Gastroesophageal sphincter (tissue), 4 donors: ENCODE measurements at places on chromosomes 11 and 22.
A peak's percentile ranks its signal among the peaks of the same experiment; 100 is the strongest.

GRCh38 chr11:118914987-118915386, 10.7 kb downstream of the BCL9L start:
- no peak for ATAC-seq
- H3K4me3 ChIP-seq, result no peak overlapping the region
- H3K27ac ChIP-seq, result peak overlapping the region; percentile 93
- peaks cover 45% of the 10 kb centered on the region for H3K4me1 ChIP-seq

DNA sequence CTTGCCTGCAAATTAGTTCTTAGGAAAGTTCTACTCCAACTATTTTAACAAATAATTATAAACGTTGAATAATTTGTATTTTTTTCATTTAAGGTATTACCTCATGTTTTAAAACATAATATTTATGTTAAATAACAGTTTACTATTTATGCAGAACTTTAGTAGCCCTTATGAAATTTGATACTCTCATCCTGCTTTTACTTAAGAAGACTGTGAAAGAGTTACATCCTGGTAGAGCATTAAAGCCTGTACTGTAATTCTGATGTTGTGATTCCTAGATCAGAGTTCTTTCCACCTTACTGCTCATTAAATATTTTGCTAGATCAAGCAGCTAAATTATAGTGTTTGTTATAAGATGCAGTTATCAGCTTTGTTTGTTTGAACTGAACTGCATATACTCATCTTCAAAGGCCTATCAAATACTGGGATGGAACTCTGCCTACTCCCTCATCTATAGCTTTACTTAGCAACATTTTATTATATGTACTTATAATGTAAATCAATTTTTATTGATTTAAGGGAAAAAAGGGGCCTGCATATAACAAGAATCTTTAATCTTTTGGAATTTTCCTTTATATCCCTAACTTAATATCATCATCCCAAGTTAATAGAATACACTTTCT, 304.2 kb downstream of the DYNC2H1 start:
- no peaks in the 10 kb centered on the region for H3K27me3 ChIP-seq
- H3K4me3 ChIP-seq, result no peak overlapping the region
- no peak for ATAC-seq
- no peak overlapping the region for H3K27ac ChIP-seq

- no peaks in the 10 kb centered on the region for H3K27me3 ChIP-seq
- ATAC-seq, result no peak
- H3K27ac ChIP-seq, result no peak overlapping the region
- no peak overlapping the region for H3K4me3 ChIP-seq
Measured at GRCh38 chr11:7530013-7530640, 16.3 kb downstream of the PPFIBP2 start.

GRCh38 chr22:36286096-36286957, 33.4 kb downstream of the APOL1 start:
- H3K36me3 ChIP-seq, result no peaks in the 10 kb centered on the region
- no peaks in the 10 kb centered on the region for H3K27me3 ChIP-seq
- ATAC-seq, result peak; percentile 90
- no peak overlapping the region for H3K4me3 ChIP-seq
- peak overlapping the region; percentile 86 for H3K27ac ChIP-seq

DNA sequence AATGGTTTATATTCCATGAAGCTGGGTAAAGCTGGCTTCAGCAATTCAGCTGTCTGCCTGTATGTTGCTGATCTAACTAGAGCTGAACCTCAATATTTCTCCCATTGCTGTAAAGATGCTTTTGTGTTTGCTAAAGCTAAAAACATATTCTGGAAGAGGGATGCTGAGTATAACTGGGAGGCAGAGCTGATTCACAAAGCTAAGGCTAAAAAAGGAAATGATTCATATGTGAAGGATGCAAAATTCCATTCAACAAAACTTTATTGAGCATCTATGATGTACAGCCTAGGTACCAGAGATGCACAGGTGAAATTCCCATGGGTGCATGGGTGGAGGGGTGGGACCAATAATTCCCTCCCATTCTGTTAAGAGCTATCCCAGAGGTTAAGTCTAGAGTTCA, 193.9 kb downstream of the KIF18A start:
- H3K4me3 ChIP-seq, result no peak overlapping the region
- H3K27me3 ChIP-seq, result no peaks in the 10 kb centered on the region
- no peak for ATAC-seq
- no peak overlapping the region for H3K27ac ChIP-seq
- H3K4me1 ChIP-seq, result no peaks in the 10 kb centered on the region

DNA sequence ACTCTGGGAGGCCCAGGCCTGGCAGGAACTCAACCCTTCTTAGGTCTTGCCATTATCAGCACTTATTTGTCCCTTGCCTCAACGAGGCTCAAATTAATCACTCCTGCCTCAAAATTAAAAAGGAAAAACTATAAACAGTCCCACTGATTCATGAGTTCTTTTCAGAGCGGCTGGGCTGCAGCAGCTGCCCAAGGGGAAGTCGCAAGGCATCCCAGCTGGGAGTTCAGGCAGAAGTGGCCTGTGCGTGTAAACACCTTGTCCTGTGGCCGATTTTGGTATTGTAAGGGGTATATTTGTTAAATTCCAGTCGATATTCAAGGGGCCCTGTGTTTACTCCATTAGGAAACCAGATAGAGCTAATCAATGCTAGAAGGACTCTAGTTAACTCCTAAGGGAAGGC, 213.9 kb upstream of the CADM1 start:
- no peak overlapping the region for H3K27ac ChIP-seq
- no peak for ATAC-seq
- no peaks in the 10 kb centered on the region for H3K36me3 ChIP-seq
- H3K27me3 ChIP-seq, result peaks cover 10% of the 10 kb centered on the region

DNA sequence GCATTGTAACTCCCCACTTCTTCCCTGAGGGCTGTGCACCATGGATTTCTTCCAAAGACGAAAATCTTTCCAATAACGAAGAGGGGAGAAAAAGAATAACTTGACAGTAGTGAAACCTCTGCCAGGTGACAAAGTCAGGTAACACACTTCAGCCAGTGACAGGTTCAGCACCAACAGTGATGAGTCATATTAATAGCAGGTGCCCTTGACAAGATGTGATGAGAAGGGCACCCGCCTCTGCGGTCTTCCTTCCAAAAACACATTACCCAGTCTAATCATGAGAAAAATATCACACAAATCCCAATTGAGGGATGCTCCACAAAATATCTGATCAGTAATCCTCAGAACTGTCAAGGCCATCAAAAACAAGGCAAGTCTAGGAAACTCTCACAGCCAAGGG, 157.8 kb downstream of the EFCAB6 start:
- no peak for ATAC-seq
- H3K27ac ChIP-seq, result no peak overlapping the region
- H3K4me1 ChIP-seq, result no peaks in the 10 kb centered on the region
- no peaks in the 10 kb centered on the region for H3K27me3 ChIP-seq
- H3K4me3 ChIP-seq, result no peak overlapping the region

GRCh38 chr11:16779436-16779835, 41.0 kb downstream of the C11orf58 start:
- no peak overlapping the region for H3K4me3 ChIP-seq

DNA sequence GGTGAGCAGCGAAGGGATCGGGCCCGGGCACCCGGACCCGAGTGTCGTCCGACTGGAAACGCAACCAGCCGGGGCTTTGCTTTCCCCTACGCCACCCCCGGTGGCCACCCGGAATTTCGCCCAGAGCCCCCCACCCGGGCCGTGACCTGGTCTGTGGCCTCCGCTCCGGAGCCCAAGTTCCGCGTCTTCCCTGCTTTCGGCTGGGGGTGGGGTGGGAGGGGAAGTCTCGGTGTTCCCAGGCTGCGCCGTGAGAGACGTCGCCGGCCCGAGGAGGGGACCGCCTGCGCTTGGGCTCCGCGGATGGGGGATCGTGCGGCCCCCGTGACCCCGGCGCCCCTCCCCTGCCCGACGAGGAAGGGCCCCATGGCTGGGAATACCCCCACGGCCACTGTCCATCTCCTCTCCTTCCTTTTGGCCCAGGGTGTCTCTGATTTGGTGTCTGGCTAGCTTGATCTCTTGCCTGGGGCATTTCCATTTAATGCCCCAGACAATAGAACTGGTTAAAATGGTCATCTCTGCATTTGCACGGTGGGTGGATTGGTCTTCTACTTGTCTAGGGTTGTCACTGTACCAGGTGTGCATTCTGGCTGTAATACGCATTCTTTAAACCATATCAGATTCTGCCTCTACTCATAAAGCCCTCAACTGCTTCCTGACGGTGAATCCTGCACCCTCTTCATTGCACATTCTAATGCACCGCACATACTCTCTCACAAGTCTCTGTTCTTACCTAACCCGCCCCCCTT, 789 bp downstream of the SIK2 start:
- H3K27ac ChIP-seq, result peak overlapping the region; percentile 99
- no peaks in the 10 kb centered on the region for H3K27me3 ChIP-seq
- ATAC-seq, result peak; percentile 7
- peak overlapping the region; percentile 90 for H3K4me3 ChIP-seq

GRCh38 chr11:13247606-13248296, 29.8 kb upstream of the BMAL1 start:
- H3K36me3 ChIP-seq, result no peaks in the 10 kb centered on the region
- no peak overlapping the region for H3K4me3 ChIP-seq
- ATAC-seq, result no peak
- no peak overlapping the region for H3K27ac ChIP-seq
- no peaks in the 10 kb centered on the region for H3K4me1 ChIP-seq
- H3K27me3 ChIP-seq, result peaks cover 8% of the 10 kb centered on the region

- no peak for ATAC-seq
- H3K36me3 ChIP-seq, result peaks cover 2% of the 10 kb centered on the region
- H3K4me1 ChIP-seq, result peaks cover 26% of the 10 kb centered on the region
- no peak overlapping the region for H3K4me3 ChIP-seq
Measured at GRCh38 chr22:38735126-38735464, 20.7 kb downstream of the SUN2 start.

DNA sequence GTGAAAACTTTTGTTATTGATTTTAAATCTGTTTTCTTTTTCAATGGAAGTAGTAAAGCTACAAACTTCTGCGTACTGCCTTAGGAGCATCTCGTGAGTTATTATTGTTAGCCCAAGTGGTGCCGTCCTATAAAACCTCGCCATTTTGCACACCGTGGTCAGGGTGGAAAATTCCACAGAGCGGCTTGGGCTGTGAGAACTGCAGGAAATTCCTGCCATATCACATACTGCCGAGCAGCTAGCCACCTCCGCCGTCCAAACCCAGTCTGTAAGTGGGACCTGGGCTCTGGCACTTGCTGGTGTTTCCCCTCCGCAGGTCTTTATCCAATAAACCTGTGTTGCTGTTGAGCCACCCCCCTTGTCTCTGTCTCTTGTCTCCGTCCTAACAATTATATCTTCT, 88.0 kb upstream of the POU2AF2 start:
- H3K36me3 ChIP-seq, result no peaks in the 10 kb centered on the region
- no peak overlapping the region for H3K27ac ChIP-seq
- H3K27me3 ChIP-seq, result no peaks in the 10 kb centered on the region

DNA sequence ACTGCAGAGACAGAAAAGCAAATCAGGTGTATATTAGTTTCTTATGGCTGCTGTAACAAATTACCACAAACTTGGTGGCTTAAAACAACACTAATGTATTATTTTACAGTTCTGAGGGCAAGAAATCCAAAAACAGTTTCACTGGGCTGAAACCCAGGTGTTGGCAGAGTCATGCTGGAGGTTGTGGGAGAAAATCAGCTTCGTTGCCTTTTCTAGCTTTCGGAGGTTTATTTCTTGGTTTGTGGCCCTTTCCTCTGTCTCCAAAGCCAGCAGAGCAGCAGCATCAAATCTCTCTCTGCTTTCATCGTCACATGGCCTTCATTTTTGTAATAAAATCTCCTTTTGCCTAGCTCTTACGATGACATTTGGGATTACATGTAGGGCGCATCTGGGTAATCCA, 33.0 kb upstream of the OR6M1 start:
- no peaks in the 10 kb centered on the region for H3K4me1 ChIP-seq
- H3K4me3 ChIP-seq, result no peak overlapping the region
- no peak overlapping the region for H3K27ac ChIP-seq
- peaks cover 3% of the 10 kb centered on the region for H3K27me3 ChIP-seq

DNA sequence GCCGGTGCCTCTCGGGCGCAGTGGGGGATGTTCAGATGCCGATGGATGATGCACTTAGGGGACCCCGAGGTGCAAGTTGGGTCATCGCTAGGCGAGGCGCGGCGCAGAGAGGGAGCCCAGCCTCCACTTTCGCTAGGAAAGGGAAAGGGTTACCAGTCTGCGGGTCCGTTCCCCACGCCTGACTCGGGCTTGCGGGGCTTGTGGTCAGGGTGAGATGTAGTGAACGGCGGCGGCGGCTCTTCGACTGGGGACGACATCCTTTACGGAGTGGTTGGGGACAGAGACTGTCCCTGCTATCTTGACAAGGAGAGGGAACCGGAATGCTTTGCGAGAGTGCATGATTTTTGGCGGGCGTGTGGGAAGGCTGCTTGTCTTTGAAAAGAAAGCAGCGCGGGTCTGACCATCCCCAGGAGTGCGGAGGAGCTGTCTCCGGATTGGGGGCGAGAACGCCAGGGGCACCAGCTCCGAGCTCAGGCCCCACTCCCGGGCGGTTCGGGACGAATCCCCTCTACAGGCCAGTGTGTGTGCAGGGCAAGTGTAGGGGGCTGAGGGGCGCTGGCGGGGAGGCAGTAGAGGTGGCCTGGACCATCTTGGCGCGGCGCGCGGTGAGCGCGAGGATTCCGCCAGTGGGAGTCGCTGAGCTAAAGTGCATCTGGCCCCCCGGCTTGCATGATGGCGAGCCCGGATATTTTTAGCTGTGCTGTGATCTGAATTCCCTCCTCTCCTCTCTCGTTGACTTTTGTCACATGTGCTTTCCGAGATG, 1.1 kb downstream of the FAT3 start:
- peaks cover 84% of the 10 kb centered on the region for H3K27me3 ChIP-seq
- H3K4me1 ChIP-seq, result peaks cover 14% of the 10 kb centered on the region
- ATAC-seq, result peak; percentile 21
- H3K4me3 ChIP-seq, result peak overlapping the region; percentile 45
- no peaks in the 10 kb centered on the region for H3K36me3 ChIP-seq

GRCh38 chr11:129967996-129968395, 34.6 kb downstream of the PRDM10 start:
- no peak overlapping the region for H3K27ac ChIP-seq
- H3K27me3 ChIP-seq, result no peaks in the 10 kb centered on the region
- no peaks in the 10 kb centered on the region for H3K4me1 ChIP-seq
- H3K36me3 ChIP-seq, result no peaks in the 10 kb centered on the region
- H3K4me3 ChIP-seq, result no peak overlapping the region
- ATAC-seq, result no peak

DNA sequence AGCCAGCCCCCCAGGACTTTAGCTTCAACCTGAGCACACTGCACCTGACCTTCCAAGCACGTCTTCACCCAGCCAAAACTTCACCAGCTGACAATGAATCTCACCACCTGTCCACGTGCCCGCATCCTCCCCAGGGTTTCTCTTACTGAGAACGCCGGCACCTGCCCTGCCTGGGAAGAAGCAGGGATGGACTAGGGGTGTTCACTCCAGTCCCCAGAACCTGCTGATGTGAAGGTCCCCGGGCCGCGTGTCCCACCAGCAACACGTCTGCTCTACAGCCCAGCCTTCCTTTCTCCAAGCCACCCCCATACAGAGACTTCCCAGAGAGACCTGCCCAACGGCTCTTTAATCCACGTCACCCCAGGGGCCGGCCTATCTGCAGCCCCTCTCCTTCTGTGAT, 12.8 kb downstream of the CPT1A start:
- no peak for ATAC-seq
- H3K4me1 ChIP-seq, result peaks cover 90% of the 10 kb centered on the region
- H3K4me3 ChIP-seq, result no peak overlapping the region
- H3K36me3 ChIP-seq, result no peaks in the 10 kb centered on the region
